Cerebellum (tissue), 4 donors: ENCODE measurements at places on chromosomes 5 and 9.

DNA sequence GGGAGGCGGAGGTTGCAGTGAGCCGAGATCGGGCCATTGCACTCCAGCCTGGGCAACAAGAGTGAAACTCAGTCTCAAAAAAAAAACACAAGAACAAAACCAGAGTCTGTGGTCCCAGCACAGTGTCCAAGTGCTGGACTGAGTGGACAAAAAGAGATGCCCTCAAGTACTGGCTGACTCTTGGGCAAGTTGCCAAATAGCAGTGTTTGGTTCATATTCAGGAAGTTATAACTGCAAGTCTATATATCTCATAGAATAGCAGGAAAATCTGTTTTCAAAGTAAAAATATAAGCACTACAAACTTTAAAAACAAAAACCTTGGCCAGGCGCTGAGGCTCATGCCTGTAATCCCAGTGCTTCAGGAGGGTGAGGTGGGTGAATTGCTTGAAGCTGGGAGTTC lies 7.3 kb downstream of the HABP4 start:
- DNase-seq = no peak

DNA sequence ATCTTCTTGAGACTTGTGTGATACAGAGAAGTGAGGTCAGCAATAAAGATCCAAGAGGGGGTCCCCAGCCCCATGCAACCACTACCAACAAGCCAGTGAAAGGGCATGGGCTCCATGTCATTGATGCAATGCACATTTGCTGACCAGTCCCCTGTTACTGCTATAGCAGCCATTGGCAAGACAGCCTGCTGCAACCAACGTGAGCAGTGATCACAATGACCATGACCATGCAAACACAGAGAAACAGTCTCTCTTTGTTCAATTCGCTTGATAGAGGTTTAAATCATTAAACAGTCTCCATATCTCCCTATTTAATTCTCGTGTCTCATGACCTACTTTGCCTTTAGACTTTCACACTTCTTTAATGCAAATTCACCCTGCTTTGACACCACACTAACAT lies 30.0 kb upstream of the FOXB2 start:
- no peak for DNase-seq

GRCh38 chr5:56045469-56045868 lies 50.7 kb upstream of the IL6ST start:
- DNase-seq = no peak

DNA sequence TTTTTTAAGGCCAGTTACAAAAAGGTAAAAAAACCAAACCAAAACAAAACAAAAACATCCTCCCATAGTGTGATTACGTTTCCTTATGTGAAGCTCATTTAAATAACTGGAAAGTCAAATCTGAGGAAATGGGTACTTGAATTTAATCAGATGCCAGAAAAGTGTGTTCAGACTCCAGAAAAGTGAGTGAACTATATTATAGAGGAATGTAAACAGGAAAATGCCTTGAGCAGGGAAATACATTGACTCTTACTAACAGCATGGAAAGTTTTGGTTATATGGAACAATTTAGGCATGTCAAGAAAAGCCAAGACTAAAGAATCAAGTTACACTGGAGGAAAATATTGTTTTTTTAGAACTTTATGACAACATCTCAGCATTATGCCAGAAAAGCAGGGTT lies 37.8 kb upstream of the RNF20 start:
- DNase-seq = no peak

DNA sequence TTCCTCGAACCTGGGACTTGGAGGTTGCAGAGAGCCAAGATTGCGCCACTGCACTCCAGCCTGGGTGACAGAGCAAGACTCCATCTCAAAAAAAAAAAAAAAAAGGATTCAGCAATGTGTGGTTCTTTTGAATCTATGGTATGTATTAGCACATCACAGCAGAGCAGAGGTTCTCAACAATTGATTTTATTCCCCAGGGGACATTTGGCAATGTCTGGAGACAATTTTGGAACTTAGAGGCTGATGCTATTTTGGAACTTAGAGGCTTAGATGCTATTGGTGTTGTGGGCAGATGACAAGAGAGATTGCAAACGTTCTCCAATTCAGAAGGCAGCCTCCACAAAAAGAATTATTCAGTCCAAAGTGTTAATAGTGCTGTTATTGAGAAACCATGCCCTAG lies 115.2 kb downstream of the TMC1 start:
- no peak for DNase-seq

- DNase-seq = no peak
Measured at GRCh38 chr5:40360685-40361084, 319.0 kb upstream of the PTGER4 start.

DNA sequence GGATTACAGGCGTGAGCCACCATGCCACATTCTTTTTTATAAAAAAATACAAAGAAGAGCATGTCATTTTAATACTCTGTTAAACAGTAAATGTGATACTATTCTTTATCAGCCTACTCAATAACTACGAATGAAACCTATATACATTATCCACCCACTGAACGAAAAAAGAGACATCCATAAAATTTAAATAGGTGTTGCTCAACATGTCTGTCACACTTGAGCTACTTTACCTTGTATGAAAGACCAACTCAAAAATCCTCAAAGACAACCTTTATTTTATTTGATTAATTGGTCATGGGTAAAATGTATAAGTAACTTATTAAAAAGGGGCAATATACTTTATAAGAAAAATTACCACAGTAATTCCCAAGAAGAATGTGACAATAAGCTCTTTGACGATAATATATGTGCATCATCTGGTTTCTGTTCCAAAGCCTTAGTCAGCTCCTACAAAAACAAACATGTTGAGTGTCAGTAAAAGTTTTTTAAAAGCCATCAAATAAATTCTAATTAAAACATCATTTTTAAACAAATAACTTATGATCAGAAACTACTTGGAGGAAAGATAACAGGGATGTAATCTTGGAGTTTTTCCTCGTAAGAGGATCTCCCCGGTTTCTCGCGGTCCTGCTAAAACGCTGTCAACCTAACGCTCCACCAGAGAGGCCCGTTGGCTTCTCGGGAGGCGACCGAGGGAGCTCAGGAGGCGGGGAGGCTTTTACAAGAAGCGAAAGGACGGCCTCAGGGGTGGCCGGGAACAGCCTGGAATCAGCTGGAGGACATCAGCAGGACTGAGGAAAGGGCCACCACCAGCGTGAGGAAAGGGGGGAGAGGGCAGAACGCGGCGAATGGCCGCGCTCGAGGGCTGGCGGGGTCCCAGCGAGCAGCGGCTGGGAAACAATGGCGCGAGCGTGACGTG lies 13.5 kb upstream of the ANKRD18B start:
- peak; percentile 58 for DNase-seq

- DNase-seq = peak; percentile 84
Measured at GRCh38 chr5:10695055-10695649, 65.9 kb downstream of the DAP start.

DNA sequence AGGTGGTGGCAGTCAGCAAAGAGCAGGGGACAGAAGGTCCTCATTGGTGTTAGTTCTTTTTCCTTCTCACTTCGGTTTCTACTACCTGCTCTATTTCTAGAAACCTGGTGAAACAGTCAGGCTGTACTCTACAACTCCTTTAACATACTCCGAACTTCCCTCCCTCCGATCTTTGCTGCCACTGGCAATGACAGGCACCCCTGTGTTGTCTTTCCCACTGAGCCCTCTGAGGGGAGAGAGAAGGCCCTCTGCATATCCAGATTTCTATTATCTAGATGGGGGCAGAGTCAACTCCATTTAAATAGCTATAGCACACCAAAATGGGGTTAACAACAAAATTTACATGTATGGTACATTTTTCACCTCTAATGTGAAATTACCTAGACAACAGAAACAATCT lies 123.7 kb downstream of the CDK5RAP2 start:
- DNase-seq = no peak

- DNase-seq = no peak
Measured at GRCh38 chr9:2495221-2496005, 126.2 kb upstream of the VLDLR start.

- no peak for DNase-seq
Measured at GRCh38 chr5:135318924-135319323, 80.1 kb downstream of the MACROH2A1 start.

DNA sequence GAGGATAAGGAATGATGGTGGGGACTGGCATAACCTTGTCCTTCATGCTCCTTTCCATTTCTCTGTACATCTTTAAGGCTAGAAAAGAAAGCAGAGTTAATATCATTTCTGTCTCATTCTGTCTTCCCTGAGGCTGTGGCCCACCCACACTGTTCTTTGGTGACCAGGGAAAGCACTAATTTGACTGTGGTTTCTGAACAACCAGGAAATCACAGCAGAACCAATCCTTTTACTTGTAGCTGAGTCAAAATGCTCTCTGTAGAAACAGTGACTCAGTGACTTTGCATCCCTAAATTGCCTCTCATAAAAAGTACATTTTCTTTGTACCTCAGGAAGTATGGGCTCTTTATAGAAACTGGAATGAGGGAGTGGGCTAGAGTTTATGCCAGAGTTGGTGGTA lies 28.1 kb downstream of the IL33 start:
- DNase-seq = no peak

- no peak for DNase-seq
Measured at GRCh38 chr5:1864896-1865440, 17.8 kb downstream of the IRX4 start.

- DNase-seq = no peak
Measured at GRCh38 chr5:122129306-122129705, at the start of gene ZNF474. Gene ZNF474, plus strand, starts transcription at chr5:122129546. Its CDS starts 22,445 bp downstream, at chr5:122151991.

DNA sequence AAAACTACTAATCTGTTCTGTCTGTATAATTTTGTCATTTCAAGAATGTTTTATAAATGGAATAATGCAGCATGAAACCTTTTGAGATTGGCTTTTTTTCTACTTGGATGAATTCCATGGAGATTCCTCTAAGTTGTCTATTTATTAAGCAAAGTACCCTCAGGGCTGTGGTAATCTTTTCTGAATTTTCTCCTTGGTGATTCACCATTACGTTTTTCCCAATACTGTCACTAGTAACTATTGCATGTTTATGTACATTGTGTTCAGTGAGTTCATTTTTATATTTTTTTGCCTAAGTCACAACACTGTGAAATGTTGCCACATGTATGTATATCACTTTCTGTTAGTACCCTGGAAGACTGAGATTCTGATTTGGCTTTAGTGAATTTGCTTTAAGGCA lies 177.0 kb upstream of the GRIN3A start:
- DNase-seq = no peak

- DNase-seq = no peak
Measured at GRCh38 chr5:81058121-81058520, 98.0 kb downstream of the RASGRF2 start.

DNA sequence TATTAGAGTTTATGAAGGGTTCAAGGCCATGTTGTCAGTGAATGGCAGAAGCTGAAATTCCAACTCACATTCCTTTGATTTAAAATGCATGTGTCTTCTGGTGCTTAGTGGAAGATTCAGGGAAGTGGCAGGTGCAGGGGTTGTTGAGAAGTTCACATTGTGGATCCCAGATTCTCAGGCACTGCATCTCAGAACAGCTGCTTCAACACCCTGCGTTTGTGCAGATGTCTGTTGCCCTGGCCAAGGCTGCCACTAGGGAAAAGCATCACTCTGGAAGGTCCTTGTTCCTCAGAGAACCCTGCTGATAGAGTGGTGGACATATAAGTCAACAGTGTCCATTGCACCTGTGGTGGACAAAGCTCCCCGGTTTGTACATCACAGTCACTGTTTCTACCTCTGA lies 162.7 kb downstream of the PAPPA start:
- DNase-seq = no peak

GRCh38 chr5:38831909-38832308 lies 13.9 kb upstream of the OSMR start:
- DNase-seq = no peak

DNA sequence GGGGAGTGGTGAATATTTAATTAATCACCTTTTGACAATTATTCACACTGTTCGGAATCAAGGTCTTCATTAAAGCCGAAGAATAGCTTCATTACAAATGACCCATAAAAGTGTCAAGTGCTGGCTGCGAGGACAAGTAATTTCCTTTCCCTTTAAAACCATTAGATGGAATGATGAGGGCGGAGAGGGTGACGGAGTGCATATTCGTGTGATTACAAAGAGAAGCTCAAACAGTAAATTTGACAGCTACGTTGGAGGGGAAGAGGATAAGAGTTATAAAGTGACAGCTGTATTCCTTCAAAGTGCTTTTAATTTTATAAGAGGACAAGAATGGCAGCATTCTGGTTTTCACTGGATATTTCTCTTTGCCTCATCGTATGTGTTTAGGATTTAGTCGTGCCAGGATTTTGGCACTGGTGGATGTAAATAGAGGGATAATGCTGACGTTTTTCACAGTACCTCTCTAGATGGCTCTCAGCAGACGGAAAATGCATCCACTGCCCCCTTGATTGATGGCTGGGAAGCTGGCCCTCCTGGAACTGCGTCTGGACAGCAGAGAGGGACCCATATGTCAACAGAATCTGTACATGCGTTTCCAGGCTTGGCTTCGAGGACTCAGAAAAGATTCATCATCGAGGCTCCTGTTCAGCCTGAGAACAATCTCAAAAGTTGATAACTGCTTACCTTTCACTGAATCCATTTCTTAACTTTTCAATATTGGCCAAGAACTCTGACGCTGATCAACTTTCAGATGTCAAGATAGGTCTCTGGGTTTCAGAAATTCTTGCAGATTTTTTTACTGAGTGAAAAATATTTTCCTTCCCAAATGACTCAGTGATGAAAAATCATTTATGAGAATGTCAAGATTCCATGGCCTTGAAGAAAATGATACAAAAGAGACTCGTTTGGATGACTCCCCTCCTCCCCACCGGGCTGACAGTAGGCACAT lies 50.4 kb upstream of the IRX2 start:
- DNase-seq = no peak

DNA sequence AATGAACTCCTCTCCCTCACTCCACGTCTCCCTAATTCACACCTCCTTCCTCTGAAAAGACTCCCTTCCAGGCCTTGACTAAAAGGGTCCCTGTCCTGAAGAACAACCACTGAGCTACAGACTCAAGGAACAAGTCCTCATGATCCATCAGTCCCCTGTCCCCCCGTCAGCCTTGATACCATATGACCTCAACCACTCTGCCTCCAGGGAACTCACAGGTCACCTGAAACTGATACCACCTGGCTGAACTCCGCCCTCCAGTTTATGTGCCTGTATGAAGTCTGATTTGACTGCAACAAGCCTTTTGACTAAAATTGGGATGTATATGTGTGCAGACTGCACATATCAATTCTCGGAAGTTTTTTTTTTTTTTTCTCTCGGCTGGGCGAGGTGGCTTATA lies 88.7 kb downstream of the UGCG start:
- DNase-seq = no peak

- no peak for DNase-seq
Measured at GRCh38 chr5:110201791-110202190, 512.1 kb downstream of the MAN2A1 start.

GRCh38 chr9:18976221-18976708 lies 56.7 kb downstream of the SAXO1 start:
- no peak for DNase-seq

- no peak for DNase-seq
Measured at GRCh38 chr9:32430720-32431119, 46.3 kb downstream of the ACO1 start.

DNA sequence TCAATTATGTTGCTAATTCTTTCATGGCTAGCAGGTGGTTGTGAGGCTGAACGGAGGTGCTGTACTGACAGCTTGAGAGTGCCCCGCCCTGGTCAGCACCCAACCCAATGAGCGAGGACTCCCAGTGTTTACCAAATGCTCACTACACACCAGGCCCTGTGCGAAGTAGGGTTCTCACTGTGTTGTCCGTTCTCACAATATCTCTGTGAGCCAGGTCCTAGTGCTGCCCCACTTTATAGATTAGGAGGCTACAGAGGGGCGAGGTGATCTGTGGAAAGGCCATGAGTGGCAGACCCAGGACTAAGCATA lies 28.2 kb downstream of the COL15A1 start:
- DNase-seq = no peak

- DNase-seq = no peak
Measured at GRCh38 chr5:154945695-154946301, 4.9 kb downstream of the MRPL22 start.
